ENCODE measurements at places on chromosomes 3 and 15. TPM values are rescaled to one million over a fixed set of nuclear protein-coding genes. Genes with fewer than 3 reads are reported as not detected.

Gene GOLGA6B
- not detected for total RNA-seq

Gene RHOV
- total RNA-seq = not detected

Gene SLC9C1
- total RNA-seq = 0.16 TPM

Gene LRRC15
- 0.90 TPM for total RNA-seq

Gene IL17RE
- 0.54 TPM for total RNA-seq

Gene ZBED2
- not detected for total RNA-seq

Gene MYO9A
- total RNA-seq = 18.8 TPM

Gene EFHB
- total RNA-seq = 0.54 TPM

All from cardiac atrium fibroblast (primary cell).